ENCODE measurements at places on chromosomes 7 and 10.

DNA sequence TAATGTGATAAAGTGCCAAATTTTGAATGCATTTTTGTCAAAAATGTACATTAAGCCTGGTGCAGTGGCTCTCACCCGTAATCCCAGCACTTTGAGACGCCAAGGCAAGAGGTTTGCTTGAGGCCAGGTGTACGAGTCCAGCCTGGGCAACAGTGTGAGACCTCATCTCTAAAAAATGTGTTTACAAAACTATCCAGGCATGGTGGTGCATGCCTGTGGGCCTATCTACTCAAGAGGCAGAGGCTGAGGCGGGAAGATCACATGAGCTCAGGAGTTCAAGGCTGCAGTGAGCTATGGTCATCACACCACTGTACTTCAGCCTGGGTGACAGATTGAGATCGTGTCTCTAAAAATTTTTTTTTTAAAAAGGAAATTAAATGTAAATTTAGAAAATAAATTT lies 18.5 kb upstream of the MGMT start:
- DNase-seq, result no peak

DNA sequence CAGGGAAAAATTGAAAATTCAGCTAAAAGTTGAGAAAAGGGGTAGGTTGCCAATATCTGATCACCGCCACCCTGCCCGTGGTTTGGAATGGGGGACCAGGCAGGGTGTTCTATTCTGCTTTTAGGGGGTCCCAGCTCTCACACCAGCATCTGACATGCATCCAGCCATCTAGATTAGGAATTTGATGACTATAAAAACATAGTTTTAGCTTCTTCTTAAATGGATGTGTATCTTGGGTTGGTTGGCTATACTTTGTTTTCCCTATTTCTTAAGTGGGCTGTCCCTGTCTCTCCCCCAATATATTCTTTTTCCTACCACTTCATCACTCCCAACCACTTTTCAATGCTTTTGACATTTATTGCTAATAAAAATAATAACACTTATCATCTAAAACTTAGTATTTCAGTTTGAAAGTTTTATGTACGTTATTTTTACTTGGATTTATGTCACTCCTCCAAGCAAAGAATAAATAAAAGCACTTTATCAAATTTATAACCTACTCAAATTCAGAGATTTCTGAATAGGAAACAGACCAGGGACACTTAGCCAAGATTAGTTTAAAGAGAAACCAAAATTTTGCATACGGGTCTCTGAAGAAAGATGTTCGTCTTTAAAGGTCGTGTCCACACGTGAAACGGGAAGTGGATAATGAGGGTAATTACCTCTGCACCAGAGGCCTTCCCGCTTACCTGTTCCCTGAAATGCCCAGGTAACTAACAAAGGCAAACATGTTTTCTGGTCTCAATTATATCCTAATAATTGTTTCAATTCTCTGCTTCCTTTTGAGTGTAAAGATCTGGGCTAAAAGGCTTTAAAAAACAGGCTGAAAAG lies 233.2 kb upstream of the AUTS2 start:
- no peak for DNase-seq

- DNase-seq, result no peak
Measured at GRCh38 chr7:64879086-64879730, 23.9 kb upstream of the ZNF273 start.

- no peak for DNase-seq
Measured at GRCh38 chr7:151310578-151310977, 31.0 kb upstream of the NUB1 start.

- DNase-seq, result no peak
Measured at GRCh38 chr10:131537281-131537680, 225.8 kb upstream of the TCERG1L start.

- no peak for DNase-seq
Measured at GRCh38 chr7:96359876-96360275, 38.0 kb upstream of the SLC25A13 start.

DNA sequence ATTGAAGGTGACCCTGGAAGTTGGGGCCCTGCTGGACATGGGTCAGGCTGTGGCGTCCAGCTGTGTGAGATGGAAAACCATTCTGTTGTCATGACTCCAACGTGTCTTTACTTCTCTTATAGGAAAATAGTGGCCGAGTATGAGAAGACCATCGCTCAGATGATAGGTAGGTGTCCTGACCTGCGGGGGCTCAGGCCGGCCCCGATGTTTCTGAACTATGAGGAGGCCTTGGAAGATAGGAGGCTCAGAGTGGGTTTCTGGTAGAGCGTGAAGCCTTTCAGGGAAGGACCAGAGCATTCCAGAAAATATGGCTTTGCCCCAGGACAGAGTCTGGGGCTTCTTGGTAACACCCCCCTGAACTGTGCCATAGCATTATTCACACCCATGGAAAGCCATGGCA lies 29.3 kb upstream of the BTBD16 start:
- no peak for DNase-seq

DNA sequence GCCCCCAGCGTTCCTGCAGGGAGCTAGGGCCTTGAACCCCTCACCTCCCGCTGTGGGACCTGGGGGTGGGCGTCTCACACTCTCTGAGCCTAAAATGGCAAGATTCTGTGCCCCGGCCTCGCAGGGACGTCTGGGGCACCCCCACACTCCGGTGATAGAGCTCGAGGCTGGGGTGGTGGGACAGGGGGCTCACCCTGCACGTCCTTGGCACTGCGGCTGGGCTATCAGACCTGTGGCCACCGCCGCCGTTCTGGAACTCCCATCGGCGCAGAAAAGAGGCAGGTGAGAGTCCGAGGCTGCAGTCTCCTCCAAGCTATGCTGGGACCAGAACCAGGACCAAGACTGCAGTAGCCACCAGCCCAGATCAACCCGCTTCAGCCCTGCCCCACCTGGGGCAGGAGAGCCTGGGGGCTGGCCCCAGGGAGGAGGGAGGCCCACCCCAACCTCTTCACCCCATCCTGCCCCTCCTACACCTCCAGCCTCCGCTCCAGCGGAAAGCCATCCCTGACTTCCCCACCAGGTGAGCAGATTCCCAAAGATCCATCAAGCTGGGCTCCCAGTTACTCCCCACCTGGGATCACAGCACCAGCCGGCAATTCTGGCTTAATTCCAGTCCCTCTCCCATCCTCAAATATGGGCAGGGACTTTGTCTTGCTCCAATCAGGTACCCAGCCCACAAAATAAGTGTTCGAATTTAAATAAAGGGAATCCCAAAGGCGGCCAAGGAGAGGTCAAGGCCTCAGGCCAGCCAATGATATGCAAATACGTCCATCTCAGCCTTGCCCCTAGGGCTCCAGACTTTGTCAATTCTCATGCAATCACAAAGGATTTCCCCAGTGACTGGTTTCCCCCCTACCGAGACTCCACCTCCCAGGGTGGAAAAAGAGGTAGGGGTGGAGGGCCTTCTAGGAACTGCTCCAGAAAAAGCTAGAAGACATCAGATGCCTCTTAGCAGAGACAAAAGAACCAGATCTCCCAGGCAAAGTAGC lies 16.4 kb downstream of the TNRC18 start:
- DNase-seq, result no peak

DNA sequence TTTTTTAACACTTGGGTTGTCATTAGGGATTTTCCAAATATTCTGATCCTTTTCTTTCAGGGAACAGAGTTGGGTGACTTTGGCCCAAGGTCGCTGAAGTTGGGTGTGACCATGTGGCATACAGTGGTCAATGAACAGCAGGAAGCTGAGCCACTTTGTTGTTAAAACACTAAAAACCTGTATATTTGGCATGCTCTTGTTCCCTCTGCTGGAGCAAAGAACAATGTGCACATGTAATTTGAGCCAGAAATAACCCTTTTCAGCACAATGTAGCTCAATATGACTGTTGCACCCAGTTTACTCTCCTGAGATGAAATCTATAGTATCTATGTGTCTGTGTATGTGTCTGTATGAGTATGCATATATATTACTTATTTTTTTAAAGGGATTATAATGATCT lies 74.9 kb downstream of the ADCYAP1R1 start:
- no peak for DNase-seq

GRCh38 chr7:120586571-120586970 lies 271.4 kb downstream of the TSPAN12 start:
- DNase-seq, result no peak

- DNase-seq, result no peak
Measured at GRCh38 chr7:30812676-30813075, 41.5 kb downstream of the MINDY4 start.

DNA sequence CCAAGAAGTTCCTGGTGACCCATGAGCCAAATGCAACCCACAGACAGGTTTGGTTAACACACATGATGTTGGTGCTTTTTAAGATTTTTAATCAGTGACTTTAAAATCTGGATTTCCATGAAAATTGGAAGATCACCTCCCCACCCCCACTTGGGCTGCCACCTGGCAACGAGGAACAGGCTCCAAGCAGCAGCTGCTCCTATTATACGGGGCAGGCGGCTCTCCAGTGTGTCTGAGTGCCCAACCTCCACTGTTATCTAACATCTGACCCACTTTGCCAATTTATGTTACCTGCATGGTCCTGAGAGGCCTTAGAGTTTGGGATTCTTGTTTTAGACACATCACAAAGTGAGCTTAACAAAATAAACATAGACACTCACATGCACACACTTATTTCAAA lies 56.4 kb downstream of the SGMS1 start:
- no peak for DNase-seq

DNA sequence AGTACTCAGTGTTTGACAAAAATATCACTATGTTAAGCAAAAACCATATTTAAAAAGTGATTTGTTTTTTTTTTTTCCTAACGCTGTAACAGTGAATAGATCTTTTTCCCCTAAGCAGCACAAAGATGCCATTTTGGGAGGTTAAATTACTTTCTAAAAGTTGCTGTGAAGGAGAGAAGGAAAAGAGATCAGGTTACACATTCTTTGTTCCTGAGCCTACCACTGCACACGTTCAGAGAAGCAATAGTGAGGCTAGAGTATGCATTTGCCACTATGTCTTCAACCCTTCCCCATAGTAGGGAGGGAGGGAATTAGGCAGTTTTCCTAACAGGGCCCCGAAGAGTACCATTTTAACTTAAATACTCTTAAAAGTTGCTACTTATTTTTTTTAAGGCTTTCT lies 38.9 kb downstream of the BMPR1A start:
- DNase-seq, result no peak

GRCh38 chr7:42650171-42650570 lies 261.7 kb downstream of the C7orf25 start:
- no peak for DNase-seq

DNA sequence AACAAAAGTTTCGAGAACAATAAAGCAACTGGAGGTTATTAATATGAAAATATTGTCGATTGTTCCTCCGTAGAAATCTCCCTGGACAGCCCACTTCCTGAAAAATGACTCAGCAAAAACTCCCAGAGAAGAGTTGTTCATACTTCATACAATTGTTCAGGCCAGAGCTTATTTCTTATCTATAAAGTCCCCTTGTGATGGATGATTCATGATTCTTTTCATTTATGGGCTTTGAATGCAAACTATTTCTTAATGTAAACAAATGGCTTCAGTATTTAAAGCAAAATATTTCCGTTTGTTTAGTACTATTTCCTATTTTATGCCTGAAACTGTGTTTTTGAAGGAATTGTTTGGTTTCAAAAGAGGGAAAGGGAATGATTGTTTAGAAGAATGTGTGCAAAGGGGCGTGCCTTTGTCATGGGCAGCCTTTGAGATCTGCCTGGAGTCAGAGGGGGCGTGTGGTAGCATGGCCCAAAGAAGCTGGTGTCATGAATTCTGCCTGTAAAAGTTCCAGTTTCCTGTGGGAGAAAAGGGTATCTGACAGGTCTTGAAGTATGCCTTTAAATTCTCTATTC lies 26.2 kb upstream of the EXOC6 start:
- DNase-seq, result peak; percentile 39

- no peak for DNase-seq
Measured at GRCh38 chr10:101258179-101258885, 29.1 kb upstream of the LBX1 start.

GRCh38 chr7:127815631-127816145 lies 163.7 kb downstream of the SND1 start:
- DNase-seq, result no peak

- peak; percentile 6 for DNase-seq
Measured at GRCh38 chr7:18509481-18509880, 13.9 kb downstream of the HDAC9 start.

DNA sequence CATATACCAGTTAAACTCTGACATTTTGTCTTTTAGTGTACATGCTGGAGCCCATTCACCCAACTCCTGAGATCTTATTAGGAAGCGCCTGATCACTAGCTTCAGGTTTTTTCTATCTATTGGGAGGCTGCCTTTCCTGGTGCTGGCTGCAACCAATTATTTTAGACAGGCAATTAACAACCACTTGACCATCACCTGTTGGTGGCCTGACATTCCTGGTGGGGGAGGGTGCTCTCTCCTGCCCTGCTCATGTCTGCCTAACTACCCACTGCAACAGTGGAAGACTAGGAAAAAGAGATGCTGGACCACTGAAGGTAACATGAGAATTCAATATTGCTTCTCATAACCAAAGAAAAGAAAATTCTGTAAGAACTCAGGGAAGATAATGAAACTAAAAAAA lies 190.3 kb upstream of the GRM3 start:
- no peak for DNase-seq

DNA sequence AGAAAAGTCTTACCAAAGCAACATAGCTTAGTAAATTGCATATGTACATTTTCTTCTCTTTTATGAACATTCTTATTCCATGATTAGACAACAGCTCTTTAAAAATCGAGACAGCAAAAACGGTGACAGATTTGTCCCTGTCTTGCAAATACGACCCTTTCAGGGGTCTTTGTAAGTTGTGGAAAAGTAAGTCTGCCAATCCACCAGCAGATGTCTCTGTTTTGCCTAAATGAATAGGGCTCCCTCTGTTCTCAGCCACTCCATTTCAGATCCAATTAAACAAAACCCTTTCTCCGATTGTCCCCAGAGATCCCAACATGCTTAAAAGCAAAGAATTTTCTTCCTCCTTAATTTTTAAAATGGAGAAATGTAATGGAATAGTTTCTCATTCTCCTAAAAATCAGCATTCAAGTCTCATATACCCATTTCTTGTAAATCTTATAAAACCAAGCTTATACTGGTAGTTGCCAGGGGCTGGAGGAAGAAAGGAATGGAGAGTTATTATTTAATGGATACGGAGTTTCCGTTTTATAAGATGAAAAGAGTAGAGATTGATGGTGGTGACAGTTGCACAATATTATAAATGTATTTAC lies 61.0 kb upstream of the NFE2L3 start:
- no peak for DNase-seq

GRCh38 chr10:119495021-119495505 lies 47.5 kb downstream of the RGS10 start:
- DNase-seq, result no peak

DNA sequence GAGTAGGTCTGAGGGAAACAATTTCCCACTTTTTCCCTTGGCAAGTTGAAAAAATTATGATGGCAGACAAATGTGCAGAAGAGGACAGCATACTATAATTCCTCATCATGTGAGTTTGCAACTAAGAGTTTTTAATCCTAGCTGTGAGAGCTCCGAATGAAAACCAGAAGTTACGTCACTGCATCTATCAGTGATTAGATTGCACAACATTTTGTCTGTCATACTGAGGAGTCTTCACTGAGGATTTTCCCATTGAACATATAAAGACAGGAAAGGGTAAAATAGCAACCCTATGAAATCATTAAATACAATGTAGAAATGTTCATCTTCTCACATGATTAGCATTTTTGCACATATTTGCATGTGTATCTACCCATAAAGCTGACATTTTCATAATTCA lies 45.8 kb downstream of the ZNF736 start:
- no peak for DNase-seq
